SW 1271 (cell line): ENCODE measurements at places on chromosomes 4 and X.

DNA sequence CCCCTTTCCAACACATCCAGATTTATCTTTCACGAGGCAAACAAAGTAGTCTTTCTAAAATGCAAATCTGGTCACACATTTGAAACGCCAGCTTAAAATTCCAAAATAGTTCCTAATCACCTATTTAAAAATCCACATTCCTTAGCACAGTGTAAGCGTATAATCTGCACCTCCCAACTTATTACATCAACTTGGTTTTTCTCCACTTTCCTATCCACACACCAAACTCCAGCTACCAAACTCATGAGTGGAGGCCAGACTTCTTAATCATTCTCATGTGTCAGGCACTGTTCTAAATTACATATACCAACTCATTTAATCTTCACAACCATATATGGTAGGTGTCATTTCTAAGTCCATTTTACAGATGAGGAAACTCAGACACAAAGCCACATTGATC, 33.8 kb downstream of the ENOX2 start:
- no peak for DNase-seq

- DNase-seq: no peak
These were observed 31.8 kb downstream of the HPGD start for GRCh38 chr4:174490451-174490961.

GRCh38 chr4:85736571-85736970, 261.6 kb downstream of the ARHGAP24 start:
- DNase-seq: no peak

DNA sequence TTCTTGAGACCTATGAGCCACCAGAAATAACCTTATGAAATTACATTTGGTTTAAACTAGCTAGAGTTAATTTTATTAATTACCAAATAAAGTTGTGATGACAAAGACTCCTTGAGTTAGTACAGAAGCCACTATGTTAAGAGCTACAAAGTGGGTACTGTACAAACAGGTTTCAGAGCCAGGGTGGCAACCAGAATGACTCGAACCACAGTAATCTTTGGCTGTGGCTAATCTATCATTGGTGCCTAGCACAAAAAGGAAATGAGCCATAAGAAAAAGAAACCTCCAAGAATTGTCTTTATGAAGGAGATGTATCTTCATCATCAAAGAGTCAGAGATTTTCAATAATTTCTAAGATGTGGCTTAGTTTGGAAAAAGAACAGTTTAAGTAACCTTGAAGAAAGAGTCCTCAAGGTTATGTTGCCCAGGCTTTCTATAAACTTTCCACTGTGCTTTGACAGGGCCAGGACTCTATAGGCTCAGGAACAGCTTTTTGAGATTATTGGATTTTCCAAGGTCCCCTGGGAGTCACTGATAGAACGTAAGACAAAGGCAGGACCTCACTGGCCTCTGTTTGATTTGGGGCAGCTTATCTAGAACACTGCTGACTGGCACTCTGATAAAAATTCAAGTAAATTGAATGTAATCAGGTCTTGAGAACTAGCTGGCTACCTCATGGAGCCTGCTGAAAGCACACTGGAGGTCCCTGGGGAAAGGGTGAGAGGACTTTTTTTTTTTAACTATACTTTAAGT, 777.7 kb downstream of the STIM2 start:
- no peak for DNase-seq

GRCh38 chrX:40065296-40066046, 32.3 kb downstream of the BCOR start:
- DNase-seq: no peak

DNA sequence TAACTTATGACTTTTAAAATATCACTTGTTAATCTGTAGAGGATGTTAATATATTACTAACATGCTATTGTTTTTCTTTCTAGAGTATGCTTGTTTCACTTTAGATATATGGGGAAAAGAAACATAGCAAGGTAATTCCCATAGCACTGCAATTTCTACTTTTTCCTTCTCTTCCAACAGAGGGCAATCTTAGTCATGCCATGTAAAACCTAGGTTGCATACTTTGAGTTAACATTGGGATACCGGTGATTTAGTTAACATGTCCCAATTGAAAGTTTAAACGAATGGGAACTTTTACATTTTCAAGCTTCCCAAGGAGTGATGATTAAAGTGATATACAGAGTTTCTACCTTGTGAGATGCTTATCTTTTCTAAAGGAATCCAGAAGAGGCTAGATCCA, 89.4 kb upstream of the IL13RA1 start:
- no peak for DNase-seq

GRCh38 chr4:16967722-16968121, 69.3 kb upstream of the LDB2 start:
- no peak for DNase-seq

GRCh38 chr4:6361076-6361784, 91.6 kb downstream of the WFS1 start:
- no peak for DNase-seq

GRCh38 chr4:6878451-6879059, 31.1 kb upstream of the TBC1D14 start:
- no peak for DNase-seq

DNA sequence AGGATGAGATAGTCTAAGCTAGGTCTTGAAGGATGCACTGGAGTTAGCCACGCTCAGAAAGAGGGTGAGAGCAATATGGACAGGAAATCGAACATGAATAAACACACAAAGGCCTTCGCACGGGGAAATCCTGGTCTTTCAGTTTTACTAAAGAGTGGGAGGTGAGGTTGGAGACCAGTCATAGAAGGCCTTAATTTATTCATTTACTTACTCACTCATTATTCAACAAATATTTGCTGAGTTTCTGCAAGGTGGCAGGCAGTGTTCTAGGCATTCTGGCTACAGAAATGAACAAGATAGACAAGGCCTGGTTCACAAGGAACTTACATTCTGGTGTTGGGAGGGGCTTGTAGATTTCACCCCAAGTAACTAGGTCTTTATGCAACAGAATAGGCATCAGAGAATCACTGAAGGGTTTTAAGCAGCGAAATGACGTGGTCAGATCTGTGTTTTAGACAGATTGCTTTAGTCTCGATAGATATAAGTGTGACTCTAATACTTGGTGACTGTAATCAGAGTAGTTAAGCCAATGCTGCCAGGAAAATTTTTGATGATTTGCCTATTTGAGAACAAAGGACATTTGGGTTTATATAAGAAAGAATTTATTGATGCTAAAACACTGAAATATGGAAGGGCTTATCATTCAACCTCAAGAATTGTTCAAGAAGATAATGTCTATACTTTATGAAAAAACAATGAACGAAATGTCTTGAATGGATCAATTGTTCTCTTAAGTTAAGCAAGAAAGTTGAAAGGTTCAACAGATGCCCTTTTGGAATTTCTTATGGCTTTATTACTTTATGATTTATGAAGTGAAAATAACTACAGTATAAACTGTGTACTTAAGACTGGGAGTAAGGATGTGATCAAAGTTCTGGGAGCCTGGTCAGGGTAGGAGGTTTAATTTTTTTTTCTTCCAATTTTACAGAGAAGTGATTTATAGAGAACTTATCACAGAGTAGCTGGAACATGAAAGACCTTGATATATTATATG, 184.4 kb upstream of the CASK start:
- no peak for DNase-seq

- DNase-seq: peak; percentile 39
These were observed 88.2 kb upstream of the USP9X start for GRCh38 chrX:40996886-40997530.

GRCh38 chr4:183264614-183265013, 55.5 kb downstream of the CLDN22 start:
- no peak for DNase-seq

- no peak for DNase-seq
These were observed 677.2 kb upstream of the INTU start for GRCh38 chr4:126955292-126956183.

DNA sequence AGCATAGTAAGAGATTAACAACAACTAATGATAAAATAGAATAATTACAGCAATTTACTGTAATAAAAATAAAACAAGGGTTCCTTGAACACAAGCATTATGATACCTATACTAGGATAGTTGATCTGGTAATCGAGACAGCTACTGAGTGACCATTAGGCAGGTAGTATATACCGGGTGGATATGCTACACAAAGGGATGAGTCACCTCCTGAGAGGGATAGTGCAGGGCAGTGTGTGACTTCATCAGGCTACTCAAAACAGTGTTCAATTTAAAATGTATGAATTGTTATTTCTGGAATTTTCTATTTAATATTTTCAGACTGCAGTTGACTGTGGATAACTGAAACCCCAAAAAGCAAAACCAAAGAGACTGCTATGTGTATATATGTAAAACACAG, 9.7 kb upstream of the ANTXR2 start:
- DNase-seq: no peak

- no peak for DNase-seq
These were observed 16.9 kb upstream of the ANOS1 start for GRCh38 chrX:8748855-8749254.

DNA sequence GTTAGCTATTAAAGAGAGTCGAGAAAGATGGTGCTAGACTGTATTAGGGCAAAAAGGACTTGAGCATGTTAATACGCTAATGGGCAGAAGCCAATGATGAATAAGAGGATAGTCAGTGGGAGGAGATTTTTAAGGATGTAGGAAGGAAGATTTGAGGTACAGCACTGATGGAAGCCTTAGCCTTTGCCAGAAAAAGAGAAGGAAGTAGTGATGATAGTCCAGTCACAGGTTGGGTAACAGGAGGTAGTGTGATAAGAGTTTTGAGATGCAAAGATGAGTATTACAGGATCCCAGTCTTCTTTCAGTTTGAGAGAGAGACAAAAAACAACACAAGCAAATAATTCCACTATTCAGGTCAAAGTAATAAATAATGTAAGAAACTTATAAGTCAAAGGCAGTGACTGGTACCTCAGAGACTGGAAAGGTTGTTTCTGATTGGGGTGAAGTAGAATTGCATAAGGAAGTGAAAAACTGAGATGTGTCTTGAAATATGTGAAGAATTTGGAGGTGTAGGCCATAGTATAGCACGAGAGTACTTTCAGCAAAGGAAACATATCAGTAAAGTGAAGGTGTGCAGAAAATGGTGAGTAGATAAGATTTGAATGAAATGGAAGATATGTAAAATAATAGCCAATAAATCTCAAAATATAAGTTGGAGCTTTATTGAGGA, 22.1 kb upstream of the NDNF start:
- no peak for DNase-seq

DNA sequence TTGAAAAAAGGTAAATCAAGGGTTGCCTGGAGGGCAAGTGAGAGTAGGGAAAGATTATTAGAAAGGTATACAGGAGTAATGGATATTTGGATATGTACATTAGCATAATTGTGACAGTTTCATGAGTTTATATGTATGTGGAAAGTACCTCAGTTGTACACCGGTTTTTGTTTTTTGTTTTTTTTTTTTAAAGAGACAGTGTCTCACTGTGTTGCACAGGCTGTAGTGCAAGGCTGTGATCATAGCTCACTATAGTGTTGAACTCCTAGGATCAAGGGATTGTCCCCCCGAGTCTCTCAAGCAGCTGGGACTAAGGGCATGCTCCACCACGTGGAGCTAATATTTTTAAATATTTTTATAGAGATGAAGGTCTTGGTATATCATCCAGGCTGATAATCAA, 15.3 kb upstream of the HPGD start:
- DNase-seq: no peak

- DNase-seq: no peak
These were observed 279.6 kb upstream of the CLNK start for GRCh38 chr4:10963958-10964703.

- DNase-seq: no peak
These were observed 105.1 kb upstream of the KLHL13 start for GRCh38 chrX:118221733-118222132.

- DNase-seq: no peak
These were observed 13.2 kb downstream of the TMEM175 start for GRCh38 chr4:945274-946102.

- no peak for DNase-seq
These were observed 29.5 kb downstream of the TMEM131L start for GRCh38 chr4:153495480-153496193.

DNA sequence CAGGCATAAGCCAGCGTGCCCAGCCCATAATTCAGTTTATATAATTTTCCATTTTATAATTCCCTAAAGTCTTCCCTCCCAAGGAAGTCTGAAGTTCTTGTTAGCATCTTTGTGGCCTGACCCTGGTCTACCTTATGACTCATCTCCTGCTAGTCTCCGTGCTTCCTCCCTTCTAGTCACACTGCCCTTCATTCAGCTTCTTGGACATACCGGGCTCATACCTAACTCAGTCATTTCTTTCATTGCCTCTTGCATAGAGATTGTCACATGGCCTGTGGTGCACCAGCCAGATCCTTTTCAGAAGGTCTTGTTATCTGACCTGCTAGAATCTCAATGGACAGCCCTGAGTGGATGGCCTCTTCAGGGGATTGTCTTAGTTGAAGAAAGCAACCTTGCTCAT, 22.8 kb upstream of the MAML3 start:
- DNase-seq: peak; percentile 10
